ENCODE measurements at places on chromosomes 1 and 21.

- DNase-seq, result no peak
Measured at GRCh38 chr1:8870103-8870502, 8.4 kb downstream of the ENO1 start.

DNA sequence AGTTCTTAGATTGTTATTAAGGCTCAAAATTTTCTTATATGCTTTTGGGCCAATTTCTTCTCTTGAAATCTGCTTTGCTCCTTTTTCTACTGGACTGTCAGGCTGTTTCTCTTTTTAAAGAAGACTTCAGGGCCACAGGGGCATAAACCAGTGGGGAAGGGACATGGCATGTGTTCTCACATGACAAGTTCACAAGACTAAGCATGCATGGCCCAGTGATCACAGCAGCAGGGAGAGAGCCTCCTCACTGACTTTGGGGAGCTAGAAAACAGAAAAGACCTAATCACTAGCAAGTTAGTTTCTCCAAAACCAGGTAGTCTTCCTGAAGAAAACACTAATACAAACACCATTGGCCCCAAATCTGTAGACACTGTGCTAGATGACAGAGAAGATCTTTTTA is 64.8 kb downstream of the RAB3GAP2 start:
- DNase-seq, result no peak

DNA sequence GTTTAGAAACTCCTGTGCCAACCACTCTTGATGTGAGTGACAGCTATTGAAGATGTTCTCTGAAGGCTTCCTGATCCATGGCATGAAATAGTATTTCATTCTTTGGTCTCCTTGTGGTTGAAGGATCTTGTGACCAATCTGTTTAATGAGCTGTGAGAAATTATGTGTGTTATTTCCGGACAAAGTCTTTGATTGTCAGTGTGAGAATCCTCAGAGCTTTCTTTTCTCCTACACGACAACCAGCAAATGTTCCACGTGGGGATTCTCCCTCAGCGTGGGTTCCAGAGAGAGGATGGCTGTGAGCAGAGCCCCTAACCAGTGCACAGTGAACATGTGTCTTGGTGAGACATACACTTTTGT is 45.0 kb upstream of the HOOK1 start:
- no peak for DNase-seq

DNA sequence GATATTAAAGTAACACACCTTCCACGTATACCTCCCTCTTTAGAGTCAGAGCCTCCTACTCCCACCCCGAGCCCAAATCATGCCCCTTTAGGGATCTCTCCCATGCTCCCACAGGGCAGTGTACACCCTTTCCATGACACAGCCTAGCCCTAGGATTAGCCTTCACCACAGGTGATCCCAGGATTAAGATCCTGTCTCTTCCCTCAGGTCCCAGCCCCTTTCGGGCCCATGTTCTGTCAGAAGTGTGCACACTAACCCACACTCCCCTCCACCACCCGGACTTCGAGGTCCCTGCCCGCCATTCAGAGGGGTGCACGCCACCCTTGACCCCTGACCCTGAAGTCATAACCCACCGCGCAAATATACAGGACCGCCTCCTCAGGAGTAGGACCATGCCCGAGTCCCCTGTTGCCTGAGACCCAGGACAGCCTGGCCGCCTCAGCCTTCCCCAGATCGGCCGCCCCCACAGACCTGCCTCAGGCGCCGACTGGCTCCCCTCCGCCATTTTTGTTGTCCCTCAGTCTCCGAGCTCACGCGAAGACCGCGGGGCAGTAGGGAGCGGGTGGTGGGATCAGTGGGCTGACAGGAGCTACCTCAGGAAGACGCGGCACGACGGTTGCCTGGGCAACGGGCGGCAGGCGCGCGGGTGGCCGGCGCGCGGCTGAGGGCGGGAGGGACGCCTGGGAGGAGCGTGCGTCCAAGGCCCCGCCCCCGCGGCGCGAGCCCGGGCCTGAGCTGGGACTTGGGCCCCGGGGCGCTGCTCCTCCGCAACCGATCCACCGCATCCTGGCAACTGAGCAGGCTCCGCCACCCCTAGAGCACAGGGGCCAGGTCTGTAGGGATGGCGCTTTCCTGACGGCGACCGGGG is at the start of gene AGBL4:
Gene AGBL4 (minus strand): TSS at position 663 of the 868 bp plus-strand sequence.
- DNase-seq, result peak; percentile 12

DNA sequence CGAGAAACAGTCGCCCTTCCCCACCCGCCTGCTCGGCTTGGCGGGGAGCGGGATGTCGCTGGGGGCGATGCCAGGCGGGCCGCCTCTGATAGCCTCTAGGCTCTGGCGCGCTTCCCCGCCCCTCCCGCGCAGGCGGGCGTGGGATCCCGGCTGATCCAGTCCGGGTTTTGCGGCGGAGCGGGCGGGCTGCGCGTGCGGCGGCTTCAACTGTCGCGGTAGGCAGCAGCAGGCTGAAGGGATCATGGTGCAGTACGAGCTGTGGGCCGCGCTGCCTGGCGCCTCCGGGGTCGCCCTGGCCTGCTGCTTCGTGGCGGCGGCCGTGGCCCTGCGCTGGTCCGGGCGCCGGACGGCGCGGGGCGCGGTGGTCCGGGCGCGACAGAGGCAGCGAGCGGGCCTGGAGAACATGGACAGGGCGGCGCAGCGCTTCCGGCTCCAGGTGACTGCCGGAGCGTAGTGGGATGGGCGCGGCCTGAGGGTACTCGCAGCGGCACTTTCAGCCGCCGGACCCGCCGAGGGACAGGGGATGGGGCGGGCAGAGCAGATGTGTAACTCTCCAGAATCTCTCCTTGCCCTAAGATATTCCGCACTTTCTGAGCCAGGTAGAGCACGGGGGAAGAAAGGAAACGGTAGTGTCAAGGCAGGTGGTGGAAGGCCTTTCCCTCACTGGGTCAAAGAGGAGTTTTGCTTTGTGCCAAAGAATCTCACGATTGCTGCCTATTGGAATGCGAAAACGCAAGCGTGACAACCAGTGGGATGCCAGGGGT is at the start of gene FAAH:
Gene FAAH (plus strand): TSS at position 210 of the 764 bp plus-strand sequence. CDS start 32 bp downstream, at position 242.
- DNase-seq, result peak; percentile 35

DNA sequence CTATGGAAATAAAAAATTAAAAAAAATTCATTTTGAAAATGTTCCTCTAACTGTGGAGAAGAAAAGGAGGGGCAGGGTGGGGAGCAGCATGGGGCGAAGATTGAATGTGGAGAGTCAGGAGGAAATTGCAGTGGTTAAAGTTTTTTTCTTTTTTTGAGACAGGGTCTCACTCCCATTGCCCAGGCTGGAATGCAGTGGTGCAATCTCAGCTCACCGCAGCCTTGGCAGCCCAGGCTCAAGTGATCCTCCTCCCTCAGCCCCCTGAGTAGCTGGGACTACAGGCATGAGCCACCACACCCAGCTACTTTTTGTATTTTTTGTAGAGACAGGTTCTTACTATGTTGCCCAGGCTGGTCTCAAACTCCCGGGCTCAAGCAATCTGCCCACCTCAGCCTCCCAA is 67.6 kb downstream of the ADSS2 start:
- peak; percentile 20 for DNase-seq

GRCh38 chr1:163035446-163036249 is 33.5 kb upstream of the RGS4 start:
- DNase-seq, result peak; percentile 74

GRCh38 chr1:200380589-200381021 is 29.2 kb downstream of the ZNF281 start:
- DNase-seq, result no peak

DNA sequence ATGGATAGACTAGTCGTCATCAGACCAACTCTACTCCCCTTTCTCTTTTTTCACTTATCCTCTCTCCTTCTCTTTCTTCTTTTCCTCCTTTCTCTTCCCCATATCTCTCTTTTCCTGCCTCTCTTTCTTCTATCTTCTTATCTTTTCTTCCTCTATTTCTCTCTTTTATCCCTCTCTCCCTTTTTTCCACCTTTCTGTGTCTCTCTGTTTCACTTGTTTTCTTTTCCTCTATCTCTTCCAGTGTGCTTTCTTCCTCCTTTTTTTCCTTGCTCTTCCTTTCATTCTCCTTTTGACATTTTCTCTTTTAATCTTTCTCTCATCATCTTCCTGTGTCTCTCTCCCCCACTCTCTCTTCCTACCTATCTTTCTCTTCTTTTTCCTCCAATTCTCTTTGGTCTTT is 159.0 kb upstream of the PTGFR start:
- no peak for DNase-seq

DNA sequence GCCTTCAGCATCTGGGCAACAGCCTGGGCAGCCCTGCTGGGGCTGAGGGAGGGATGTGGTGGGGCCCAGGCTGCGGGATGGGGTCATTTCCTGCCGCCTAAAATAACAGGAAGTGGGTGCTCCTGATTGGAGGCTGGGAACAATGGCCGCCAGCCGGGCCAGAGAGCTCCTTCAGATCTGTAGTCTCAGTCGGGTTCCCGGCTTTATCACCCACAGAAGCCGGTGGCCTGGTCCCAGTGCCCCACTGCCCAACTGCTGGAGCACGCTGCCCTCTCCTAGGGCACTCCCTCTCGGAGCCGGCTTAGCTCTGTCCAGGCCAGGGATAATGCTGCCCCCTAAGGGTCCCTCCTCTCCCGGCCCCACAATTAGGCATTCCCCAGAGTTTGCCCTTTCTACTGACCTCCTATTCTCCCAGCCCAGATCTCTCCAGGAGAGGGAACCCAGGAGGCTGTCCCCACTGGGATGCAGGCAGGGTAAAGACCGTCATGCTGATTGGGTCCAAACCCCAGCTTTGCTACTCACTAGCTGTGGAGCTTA is 5.1 kb downstream of the MAP7D1 start:
- peak; percentile 75 for DNase-seq

DNA sequence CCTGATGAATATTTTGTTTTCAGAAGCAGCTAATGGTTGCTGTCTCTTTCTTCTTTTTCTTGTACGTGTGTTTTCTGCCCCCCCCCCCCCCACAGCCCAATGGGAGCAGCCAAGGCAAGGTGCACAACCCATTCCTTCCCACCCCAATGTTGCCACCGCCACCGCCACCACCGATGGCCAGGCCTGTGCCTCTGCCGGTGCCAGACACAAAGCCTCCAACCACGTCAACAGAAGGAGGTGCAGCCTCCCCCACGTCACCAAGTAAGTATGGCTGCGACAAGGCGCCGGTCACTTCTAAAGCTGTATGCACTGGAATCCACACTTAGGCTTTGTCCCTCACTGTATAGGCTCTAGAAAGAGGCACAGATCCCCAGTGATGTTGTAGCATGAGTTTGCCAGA is 318.5 kb downstream of the TM2D1 start:
- no peak for DNase-seq

GRCh38 chr1:244615301-244615700 is 37.6 kb upstream of the DESI2 start:
- no peak for DNase-seq

- DNase-seq, result peak; percentile 85
Measured at GRCh38 chr21:38769191-38769780, 36.4 kb upstream of the ETS2 start.

GRCh38 chr1:59671066-59671952 is 143.4 kb upstream of the HOOK1 start:
- no peak for DNase-seq

- DNase-seq, result no peak
Measured at GRCh38 chr21:29177800-29178199, 47.4 kb downstream of the MAP3K7CL start.

- DNase-seq, result peak; percentile 54
Measured at GRCh38 chr1:236854605-236854983, 59.5 kb downstream of the MTR start.

DNA sequence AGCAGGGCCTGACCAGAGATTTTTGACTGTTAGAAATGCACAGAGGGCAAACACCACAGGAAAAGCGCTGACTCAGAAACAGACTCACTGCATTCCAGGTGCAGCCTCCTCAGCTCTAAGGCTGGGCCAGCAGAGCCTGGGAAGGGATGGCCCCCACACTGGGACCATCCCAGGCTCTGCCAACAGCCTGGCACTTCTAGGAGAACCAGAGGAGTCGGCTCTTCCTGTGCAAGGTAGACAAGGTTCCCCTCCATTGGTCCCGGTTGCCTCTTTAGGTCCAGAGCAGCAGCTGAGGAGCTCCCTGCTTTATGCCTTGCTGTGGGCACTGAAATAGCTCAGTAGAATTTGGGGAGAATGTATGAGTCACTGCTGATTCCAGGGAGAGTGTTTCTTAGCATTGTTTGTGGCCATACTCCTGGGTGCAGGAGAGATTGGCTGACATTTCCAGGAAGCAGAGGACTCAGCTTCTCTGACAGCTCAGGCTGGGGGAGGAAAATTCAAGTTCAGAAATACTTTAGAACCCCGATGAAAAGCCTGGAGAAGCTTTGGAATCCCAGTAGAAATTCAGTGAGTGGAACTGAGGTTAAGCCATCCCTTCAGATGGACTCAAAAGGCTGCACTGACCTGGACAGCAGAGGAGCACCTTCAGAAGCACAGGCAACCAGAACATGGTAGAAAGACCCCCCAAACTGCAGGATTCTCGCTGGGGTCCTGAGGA is 19.7 kb downstream of the PRAMEF1 start:
- DNase-seq, result no peak

DNA sequence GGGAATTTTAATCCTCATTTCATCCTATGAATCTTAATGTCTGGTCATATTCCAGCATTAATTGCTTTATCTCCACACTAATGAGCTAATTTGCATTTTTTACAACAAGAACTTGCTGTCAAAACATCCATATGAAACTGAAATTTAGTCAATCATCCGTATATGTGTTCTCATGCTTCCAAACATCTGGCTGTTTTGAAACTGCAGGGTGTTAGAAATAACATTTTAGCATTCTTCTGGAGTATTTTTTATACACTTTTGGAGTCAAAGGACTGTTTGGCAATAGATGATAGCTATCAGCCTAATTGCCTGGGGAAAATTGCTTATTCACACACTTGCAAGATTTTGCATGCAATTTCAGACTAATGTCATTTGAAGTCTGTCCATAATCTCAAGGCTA is 1639.3 kb downstream of the KCNT2 start:
- no peak for DNase-seq

- DNase-seq, result peak; percentile 47
Measured at GRCh38 chr21:41766883-41767605, at the start of gene RIPK4. TSS of gene RIPK4 (minus strand) at chr21:41767052. CDS start at chr21:41767041, 11 bp downstream.

All from cardiac fibroblast (primary cell).